HFFc6 (cell line): ENCODE measurements at places on chromosomes 6 and 20. TPM values are rescaled to one million over a fixed set of nuclear protein-coding genes. Genes with fewer than 3 reads are reported as not detected.

GRCh38 chr6:14573267-14573666, 455.7 kb downstream of the CD83 start:
- H3K4me3 ChIP-seq = no peak overlapping the region
- no peak overlapping the region for H3K27ac ChIP-seq
- peaks cover 8% of the 10 kb centered on the region for H3K27me3 ChIP-seq
- no peaks in the 10 kb centered on the region for H3K36me3 ChIP-seq
- no peaks in the 10 kb centered on the region for H3K4me1 ChIP-seq

DNA sequence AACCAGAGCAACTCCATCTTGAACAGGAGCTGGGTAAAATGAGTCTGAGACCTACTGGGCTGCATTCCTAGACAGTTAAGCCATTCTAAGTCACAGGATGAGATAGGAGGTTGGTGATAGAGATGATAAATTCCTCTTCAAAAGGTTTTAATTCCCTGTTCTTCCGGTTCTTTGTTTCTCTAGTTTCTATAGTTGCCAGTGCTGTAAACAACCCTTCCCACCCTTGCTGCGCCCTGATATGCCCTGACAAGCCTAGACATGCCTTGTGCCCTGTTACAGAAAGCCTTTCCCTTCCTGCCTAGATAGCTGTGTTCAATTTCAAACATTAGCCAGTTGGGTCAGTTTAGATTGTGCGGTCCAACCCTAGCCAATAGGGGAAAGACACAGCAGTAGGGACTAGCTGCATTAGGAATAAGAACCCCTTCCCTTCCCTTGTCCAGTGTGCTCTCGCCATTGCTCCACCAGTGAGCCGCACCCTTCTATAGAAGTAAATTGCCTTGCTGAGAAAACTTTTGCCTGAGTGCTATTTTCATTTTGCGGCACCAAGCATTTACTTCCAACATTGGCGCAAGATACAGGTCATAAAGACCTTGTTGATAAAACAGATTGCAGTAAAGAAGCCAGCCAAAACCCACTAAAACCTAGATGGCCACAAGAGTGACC, 52.5 kb upstream of the CCN2 start:
- H3K27me3 ChIP-seq = no peaks in the 10 kb centered on the region
- no peak overlapping the region for H3K27ac ChIP-seq
- peaks cover 25% of the 10 kb centered on the region for H3K36me3 ChIP-seq
- no peak for DNase-seq

Gene ANKRD66
- total RNA-seq = not detected in 3 replicates

DNA sequence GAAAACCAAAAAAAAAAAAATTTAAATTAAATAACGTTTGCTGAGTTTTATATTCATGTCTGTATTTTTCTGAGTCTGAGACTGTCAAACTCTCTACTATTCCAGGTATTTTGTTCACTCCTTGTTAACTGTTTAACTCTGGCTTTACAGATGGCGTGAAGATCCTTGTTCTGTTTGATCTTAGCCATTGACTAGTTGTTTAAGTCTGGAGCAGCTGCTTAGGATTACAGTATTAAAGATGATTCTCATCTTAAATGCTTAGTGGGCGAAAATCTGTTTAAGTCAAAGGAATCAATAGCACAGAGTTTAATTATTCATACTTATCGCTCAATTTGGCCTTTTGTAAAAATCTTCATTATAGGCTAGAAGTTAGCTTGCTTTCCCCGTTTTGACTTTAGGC, 2.4 kb downstream of the PHACTR2 start:
- H3K4me3 ChIP-seq = peak overlapping the region; percentile 89
- H3K27ac ChIP-seq = peak overlapping the region; percentile 64; the same call in 1 of the 2 replicates
- H3K36me3 ChIP-seq = peaks cover 35% of the 10 kb centered on the region
- peaks cover 68% of the 10 kb centered on the region for H3K4me1 ChIP-seq
- DNase-seq = no peak
